ENCODE measurements at places on chromosomes 3 and 15.

GRCh38 chr15:91257746-91258414, 157.8 kb downstream of the SV2B start:
- DNase-seq = no peak

GRCh38 chr3:140816372-140817195, 125.1 kb upstream of the SLC25A36 start:
- DNase-seq = no peak

GRCh38 chr3:32003380-32003779, 21.8 kb downstream of the ZNF860 start:
- DNase-seq = no peak

DNA sequence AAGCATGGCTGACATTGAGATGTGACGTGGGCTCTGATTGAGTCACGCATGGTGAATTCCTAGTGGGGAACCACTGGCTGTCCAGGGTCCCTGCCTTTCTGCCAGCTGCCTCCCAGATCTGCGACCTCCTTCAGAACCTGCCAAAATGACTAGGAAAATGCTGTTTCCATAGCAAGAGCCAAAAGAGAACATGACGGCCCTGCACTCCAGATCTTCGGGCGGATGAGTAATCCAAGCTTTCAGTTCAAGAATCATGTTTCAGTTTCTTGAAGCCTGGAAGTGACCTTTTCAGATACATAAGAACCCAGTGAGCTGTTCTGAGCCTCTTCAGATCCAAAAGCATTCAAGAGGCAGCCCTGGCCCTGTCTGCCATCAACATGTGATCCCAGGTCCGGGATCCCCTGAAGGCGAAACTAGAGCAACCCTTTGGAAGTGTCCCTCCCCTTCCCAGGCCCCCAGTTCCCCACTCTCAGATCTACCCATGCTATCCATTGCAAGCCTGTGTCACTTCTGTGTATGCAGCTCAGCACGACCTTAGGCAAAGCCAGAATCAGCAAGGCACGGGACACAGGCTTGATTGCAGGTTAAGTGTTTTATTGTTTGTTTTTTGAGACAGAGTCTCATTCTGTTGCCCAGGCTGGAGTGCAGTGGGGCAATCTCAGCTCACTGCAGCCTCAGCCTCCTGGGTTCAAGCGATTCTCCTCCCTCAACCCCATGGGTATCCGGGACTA, 19.7 kb downstream of the ANKRD63 start:
- no peak for DNase-seq

- no peak for DNase-seq
These were observed 7.8 kb upstream of the PPM1L start for GRCh38 chr3:160748231-160748630.

DNA sequence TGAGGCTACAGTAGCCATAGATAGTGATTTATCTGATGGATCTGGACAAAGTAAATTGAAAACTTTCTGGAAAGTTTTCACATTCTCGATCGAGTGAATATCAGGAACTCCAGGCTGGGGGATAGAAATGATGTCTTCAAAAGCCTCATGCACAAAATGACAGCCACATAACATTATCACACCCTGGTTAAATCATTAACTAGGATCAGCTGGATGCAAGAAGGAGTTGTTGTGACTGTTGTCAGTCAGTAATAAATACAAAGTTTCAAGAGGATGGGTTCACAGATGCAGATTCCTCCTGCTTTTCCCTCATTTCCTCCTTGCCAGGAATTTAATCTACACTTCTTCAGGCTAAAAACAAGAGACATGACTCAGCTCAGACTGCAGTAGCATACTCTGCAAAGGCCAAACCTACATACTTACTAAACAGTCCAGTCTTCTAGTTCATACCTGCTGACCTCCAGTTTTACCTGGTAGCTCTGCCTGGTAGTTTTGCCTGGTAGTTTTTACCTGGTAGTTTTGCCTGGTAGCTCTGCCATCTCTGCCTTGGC, 40.9 kb downstream of the C2CD4A start:
- DNase-seq = no peak

DNA sequence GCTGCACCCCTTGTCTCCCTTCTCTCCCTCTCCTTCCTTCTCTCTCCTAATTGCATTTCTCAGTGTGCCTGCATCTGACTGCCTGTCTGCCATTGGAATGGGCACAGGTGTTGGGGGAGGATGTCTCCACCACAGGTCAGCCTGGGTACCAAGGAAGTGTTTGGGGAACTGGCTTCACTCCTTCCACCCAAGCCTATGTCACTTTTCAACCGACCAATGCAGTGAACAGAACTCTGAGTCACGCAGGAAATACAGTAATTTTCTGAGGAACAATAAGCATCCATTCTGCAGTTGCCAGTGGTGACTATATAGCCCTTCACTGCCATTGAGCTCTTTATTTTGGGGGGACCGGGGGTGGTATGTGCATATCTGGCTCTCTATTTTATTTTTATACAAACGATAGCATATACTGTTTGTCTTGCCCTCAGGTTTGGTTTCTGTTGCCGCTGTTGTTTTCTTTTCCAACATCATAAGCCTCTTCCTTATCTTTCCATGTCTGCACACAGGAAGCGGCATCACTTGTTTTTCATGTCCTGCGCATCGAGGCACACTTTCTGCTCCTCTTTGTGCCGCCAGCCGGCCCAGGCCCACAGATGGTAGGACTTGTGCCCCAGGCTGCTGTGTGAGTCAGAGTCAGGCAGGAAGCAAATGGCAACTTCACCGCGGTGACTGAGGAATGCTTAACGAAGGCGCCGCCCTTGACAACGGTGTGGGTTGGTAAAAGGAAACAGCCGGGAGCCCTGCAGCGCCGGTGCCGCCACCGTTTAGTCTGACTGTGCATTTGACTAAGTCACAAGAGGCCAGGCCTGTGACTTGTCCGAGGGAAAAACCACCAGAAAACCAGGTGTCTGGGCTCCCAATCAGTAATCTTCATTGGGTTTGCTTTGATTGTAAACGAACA, 21.1 kb upstream of the CDCP1 start:
- peak; percentile 82 for DNase-seq

DNA sequence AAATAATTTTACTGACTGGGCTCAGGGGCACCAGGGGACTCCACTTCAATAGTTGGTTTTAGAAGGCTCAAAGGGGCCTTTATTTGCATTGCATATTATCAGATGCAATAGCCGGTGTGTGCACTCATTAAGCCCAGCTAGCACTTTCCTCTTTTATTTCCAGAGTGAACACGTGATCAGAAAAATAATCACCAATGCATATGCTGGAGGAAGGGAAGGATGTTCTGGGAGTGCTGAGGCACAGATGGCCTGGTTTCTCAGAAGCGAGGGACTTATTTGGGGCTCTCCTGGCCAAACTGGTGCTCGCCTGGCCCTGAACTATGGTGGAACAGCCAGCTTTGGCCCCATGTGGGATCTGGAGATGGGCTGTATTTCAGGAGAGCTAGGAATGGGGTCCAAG, 60.4 kb upstream of the SEC13 start:
- no peak for DNase-seq

- peak; percentile 88 for DNase-seq
These were observed 224.0 kb downstream of the SLCO3A1 start for GRCh38 chr15:92077353-92078085.
